ENCODE measurements at places on chromosomes 3 and 15.

DNA sequence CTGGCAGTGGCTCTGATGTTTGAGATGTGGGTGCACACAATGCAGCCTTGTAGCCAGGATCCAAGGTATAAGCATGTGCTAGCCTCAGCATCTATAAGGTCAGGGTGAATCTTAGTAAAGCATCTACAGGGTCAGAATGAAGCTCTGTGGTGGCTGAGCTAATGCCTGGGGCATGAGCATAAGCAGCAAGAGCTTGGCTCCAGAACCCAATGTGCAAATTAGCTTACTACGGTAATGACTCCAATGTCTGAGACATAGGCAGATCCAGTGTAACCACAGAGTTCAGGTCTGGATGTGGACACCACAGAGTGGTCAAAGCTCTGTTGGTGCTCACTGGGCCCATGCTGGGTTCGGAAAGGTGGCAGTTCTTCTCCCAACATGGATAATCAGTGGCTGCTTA is 304.5 kb upstream of the NECTIN3 start:
- DNase-seq, result no peak

DNA sequence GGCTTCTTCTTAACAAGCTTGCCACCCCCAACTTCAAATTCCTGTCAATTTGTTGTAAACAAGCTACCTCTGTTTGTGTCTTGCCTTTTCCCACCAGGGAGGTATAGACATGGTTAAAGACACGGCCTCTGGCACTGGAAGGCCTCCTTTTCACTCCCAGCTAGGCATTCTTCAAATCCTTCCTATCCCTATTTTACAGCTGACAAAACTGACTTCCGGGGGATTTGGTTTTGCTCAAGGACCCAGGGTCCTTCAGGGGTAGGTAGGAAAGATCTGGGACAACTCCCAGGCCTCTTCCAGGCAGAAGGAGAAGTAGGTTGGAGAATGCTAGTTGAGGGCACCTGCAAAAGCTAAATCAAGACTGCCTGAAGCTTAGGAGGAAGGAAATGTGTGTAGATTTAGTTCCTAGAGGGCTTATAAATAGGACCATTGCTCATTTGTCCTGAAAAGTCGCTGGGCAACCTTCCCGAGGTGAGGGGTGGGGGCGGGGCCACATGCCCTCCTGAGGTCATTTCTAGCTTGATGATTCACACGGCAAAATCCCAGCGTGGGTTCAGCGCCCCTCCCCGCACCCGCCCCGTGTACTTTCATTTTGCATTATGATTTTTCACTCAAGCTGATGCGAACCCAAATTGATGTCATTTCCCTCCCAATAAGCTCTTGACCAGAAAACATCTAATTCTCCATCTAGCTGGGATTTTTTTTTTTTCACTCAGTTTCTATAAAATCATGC is 365.5 kb downstream of the SHQ1 start:
- DNase-seq, result no peak

- peak; percentile 47 for DNase-seq
Measured at GRCh38 chr15:31352339-31352751, 25.7 kb downstream of the KLF13 start.

DNA sequence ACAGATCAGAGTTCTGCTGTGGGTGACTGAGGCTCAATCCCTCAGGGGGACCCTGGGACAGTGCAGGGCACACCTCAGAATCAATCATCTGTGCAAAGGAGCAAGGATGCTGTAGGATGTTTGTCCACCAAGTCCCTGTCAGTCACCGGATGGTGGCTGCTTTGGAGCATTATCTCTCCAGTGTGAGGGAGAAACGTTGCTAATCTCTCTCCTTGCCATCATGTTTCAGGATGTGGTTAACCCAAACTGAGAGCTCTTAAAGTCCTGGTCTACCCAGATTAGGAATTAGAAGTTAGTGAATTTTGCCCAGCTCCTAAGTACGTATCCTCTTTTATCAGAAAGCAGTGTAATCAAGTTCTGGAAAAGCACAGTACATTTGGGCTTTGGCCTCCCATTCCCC is 26.2 kb upstream of the LRRC3B start:
- no peak for DNase-seq

- no peak for DNase-seq
Measured at GRCh38 chr15:59569477-59569876, 42.1 kb upstream of the GCNT3 start.

DNA sequence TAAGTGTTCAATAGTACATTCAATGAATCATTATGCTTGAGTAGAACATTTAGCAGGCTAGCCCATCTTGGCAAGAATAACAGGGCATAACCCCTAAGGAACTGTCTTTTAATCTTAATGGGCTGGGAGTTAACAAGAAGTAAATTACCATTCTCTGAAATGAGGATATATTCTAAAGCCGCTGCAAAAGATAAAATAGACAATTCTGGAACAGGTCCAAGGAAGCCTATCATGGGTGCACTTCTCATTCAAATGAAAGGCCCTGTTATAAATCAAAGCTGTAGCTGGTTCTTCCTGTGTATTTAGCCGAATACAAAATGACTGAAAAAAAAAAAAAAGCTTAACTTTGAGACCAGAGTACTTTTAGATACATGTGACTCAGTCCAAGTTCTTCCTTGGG is 15.6 kb downstream of the MTHFS start:
- no peak for DNase-seq

DNA sequence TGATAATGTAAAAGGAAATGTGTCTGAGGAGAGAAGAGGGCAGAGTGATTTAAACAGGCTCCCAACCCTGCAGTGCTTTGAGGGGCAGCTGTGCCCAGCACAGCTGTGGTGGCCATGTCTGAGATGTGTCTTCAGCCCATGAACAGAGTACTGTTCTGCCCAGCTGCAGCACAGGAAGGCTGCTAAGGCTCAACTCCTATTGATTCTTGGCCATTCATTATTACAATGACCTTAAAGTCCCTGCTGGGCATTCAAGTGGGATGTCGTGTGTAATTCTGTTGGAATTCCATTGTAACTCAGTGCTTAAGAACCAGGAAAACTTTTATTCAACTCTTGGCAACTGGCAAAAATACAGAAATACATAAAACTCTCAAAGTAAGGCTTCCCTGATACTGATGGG is 229.3 kb downstream of the MCTP2 start:
- DNase-seq, result no peak

DNA sequence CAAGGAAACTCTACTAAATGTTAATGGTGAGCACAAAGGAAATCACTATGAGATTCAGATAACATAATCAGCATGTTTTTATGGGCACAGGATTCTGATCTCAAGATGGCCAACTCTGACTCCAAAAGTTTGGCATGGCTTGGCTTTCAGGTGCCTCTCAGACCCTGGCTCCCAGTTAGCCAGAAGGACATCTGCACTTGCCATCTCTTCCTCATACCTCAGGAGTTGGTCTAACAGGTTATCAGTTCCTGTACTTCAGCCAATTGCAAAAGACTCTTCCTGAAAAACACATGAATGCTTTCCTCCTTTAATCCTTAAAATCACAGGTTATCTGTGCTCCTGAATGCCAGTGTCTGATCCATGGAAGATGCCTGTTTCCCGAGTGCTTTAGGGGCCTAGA is 25.0 kb downstream of the TMPRSS7 start:
- DNase-seq, result no peak

DNA sequence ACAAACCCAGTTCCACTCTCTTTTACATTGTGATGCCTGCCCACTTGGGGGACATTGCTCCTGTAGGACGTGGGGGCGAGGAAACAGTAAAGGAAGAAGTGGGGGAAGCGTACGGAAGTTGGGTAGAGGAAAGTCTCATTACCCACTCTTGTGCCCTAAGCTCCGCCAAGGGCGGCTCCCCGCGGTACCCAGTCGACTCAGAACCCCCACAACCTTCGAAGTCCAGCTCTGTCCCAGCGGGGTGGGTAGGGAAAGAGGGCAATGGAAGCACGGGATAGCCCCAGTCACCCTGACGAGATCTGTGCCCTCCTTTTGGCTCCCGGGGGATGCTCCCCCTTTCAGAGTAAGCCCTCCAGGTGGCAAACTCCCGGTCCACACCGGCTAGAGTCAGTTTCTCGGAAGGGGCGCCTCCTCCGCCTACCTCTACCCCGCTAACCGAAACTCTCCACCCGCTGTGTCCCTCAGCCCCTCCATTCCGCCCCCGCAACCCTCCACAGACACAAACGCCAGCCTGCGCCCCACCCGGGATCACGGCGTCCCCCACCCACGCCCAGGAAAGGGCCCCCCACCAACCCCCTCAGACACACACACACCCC is 527 bp downstream of the CSNK1G1 start:
- DNase-seq, result no peak

GRCh38 chr3:128517648-128518047 is 24.6 kb upstream of the GATA2 start:
- DNase-seq, result no peak

DNA sequence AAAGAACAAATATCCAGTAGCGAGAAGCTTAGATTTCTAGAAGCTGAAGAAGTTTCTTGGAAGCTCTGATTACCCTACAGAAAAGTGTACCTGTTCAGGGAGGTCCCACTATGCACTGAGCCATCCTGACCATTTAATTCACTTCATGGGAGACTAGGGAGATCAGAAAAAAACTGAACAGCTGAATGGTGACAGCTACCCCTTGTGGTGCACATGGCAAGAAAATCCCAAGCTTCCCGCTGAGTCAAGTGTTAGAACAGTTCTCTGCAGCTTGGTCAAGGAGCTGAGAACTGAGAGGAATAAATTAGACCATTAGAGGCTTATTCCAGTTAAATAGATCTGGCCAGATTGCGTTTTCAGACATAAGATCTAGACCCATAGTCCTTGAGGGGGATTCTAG is 197.2 kb upstream of the VEPH1 start:
- no peak for DNase-seq

DNA sequence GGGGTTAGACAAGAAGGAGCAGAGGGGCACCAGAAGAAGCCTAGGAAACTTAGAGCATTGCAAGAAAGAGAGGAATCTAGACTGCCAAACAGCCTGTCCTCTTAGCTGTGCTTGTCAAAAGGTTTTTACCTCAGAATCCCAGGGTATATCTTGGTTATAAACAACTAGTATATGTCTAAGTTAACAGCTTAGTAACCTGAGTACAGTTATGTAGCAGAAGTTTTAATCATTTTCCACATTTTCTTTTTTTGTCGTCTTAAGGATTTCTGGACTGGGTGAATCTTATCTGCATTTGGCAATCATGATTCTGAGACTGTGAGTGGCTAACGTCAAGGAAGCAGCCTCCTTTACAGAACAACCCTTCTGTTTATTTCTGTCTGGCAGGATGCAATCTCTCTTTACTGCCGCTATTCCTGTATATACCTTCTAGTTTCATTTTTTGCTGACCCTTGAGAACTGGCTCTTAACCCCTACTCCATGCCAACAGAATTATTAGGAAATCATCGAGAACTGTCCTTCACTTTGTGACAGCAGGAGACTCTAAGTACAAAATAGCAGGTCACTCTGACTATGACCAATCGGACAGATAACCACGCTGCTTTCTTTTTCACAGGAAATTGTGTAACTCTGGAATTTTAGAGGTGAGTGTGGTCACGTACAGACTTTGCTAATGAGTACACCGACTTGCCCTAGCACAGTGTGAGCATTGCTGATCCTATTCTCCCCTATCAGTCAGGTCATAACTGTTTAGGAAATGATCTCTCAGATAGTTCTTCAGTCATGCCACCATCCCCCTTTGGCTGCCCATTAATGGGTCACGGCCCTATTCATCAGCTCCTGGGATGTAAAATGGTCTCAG is 3.3 kb upstream of the CP start:
- DNase-seq, result no peak

GRCh38 chr3:195178124-195178910 is 92.6 kb downstream of the XXYLT1 start:
- DNase-seq, result no peak

GRCh38 chr3:172562871-172563865 is 39.9 kb upstream of the TNFSF10 start:
- no peak for DNase-seq

- DNase-seq, result no peak
Measured at GRCh38 chr3:33467786-33468185, 27.6 kb upstream of the UBP1 start.

- no peak for DNase-seq
Measured at GRCh38 chr3:185729337-185730055, 95.3 kb downstream of the IGF2BP2 start.

- DNase-seq, result no peak
Measured at GRCh38 chr3:30399394-30400181, 206.8 kb upstream of the TGFBR2 start.

DNA sequence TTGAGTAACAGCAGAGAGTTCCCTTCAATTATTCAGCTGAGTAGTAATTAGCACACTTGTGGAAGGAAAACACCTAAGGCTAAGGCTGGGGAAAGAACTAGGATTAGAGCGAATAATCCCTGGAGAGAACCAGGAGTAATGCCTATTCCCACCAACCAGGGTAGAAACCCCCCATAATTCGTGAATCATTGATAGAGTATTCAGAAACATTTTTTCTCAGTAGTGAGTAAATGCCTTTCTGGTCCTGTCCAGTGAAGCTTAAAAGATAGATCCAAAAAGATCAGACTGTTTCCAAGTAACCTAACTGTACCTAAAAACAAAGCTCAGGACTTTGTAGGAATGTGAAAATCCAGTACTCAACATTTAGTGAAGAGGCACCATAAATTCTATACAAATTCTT is 71.2 kb downstream of the DGKG start:
- no peak for DNase-seq

GRCh38 chr3:108404368-108404767 is 106.0 kb downstream of the MYH15 start:
- no peak for DNase-seq

GRCh38 chr3:168048414-168049330 is 47.1 kb downstream of the GOLIM4 start:
- DNase-seq, result no peak

- DNase-seq, result no peak
Measured at GRCh38 chr3:150248116-150248887, 159.8 kb upstream of the TSC22D2 start.

DNA sequence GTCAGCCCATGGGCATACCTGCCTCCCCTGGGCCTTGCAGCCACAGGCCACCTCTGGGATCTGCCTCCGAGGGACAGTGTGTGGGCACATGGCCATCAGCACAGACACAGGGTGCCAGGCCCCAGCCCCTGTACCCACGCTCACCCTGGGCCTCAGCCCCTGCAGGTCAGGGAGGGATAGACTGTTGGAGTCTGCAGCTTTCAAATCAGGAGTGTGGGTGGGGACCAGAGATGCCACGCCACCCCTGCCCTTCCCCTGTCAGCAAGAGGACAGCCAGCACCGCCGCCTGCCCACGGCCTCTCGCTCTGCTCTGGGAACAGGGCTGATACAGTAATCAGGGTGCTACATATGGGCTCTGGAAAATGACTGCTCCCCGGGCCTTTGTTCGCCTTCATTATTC is 72.7 kb downstream of the DNAJB8 start:
- DNase-seq, result no peak
